ENCODE measurements at places on chromosomes 12 and 14.

GRCh38 chr12:82655751-82656150 lies 31.0 kb upstream of the TMTC2 start:
- no peak for DNase-seq

DNA sequence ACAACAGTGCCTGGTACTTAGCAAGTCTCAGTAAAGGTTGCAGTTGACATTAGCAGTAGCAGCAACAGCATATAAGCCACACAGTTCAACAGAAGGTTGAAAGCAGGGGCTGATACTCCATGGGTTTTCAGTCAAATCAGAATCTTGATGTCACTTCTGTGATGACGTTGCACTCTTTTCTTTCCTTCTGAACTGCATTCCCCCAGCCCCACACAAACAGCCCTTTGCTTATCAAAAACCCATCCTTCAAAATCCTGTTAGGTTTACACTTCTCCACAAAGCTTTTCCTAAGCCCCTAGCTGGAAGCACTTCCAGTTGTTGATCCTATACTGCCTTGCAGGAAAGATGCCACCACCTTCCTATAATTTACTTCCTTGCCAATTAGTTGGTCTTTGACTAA lies 34.0 kb upstream of the KCNK13 start:
- no peak for DNase-seq

GRCh38 chr12:24851341-24851740 lies 97.6 kb downstream of the BCAT1 start:
- DNase-seq, result no peak

DNA sequence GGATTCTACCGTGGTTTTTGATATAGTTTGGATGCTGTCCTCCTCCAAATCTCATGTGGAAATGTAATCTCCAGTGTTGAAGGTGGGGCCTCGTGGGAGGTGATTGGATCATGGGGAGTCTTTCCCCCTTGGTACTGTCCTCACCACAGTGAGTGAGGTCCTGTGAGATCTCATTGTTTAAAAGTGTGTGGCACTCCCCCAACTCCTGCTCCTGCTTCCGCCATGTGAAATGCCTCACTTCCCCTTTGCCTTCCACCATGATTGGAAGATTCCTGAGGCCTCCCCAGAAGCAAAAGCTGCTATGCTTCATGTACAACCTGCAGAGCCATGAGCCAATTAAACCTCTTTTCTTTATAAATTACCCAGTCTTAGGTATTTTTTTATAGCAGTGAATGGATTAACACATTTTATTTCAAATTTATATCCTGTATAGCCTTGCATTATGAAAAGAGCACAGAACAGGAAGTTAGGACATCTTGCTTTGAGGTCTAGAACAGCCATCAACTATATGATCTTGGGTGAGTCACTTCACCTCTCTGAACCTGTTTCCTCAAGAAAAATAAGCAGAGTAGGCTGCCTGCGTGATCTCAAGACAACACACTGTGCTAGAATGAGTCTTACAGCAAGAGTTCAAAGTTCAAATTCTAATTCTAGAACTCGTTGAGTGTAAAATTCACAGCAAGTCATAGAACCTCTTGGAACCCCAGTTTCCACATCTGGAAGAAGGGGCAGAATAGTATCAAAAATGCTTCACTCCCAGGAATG lies 160.9 kb upstream of the EEA1 start:
- DNase-seq, result no peak

DNA sequence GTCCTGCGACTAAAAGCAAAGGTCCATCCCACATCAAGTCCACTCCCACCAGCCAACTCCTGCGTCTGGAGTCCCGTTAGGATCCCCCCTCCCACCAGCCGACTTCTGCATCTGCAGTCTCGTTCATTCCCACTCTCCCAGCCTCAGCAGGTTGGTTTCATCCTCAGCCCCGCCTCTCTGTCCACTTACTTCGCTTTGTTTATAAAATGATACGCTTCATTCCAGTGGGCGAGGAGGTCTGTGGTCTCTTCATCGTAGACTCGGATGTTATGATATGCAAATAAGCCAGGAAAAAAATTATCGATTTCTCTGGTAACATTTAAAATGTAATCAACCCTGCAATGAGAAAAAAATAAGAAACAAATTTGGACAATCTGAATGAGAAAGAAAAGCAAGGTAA lies 56.8 kb downstream of the SSH1 start:
- no peak for DNase-seq

- no peak for DNase-seq
These were observed 105.7 kb upstream of the RASSF8 start for GRCh38 chr12:25852792-25853191.

DNA sequence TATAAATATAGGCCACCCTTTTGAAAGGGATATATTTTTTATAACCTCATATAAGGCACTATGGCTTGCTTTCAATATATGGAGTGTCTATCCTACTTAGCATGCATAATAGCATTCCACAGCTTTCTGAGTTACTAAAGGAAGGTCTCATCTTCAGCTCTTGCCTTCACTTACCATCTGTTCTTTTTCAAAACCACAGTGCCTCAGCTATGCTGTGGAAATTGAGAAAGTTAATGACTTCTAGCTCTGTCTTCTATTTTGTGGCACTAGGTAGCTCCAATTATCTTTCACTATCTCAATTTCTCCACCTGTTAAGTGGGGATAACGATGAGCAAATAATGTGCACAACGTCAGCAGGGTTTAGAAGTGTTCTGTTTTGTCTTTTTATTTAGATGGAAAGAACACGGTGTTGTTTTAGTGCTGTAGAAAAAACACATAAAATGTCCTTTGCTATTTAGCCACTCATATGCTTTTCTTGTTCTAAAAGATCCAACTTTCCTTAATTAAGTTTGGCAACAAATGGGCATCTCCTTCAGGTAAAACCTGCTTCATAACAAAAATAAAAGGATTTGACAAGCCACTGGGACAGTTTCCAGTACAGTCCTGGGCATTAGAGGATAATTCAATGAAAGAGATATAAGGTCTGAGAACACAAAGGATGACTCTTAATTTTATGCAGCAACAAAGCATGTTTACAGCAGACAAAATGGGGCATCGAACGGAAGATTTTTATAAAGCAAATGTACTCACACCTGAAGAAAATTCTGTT lies 462.0 kb upstream of the SYT1 start:
- no peak for DNase-seq

- no peak for DNase-seq
These were observed 47.2 kb downstream of the CACNA2D4 start for GRCh38 chr12:1870998-1871917.
